ENCODE measurements at places on chromosomes 2 and 18.

DNA sequence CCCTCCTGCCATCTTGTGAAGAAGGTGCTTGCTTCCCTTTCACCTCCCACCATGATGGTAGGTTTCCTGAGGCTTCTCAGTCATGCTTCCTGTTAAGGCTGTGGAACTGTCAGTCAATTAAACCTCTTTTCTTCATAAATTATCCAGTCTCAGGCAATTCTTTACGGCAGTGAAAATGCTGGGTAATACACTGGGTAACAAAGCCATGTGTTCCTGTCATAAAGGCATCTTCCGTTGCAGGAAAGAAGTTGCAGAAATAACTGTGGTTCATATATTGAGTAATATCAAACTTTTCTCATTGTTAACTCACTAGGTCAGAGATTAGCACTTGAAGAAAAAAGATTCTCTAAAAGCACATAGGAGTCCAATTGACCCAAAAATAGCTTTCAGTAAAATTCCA is 163.9 kb upstream of the HNMT start:
- DNase-seq = no peak

GRCh38 chr18:67266246-67267237 is 250.0 kb downstream of the DSEL start:
- DNase-seq = no peak

DNA sequence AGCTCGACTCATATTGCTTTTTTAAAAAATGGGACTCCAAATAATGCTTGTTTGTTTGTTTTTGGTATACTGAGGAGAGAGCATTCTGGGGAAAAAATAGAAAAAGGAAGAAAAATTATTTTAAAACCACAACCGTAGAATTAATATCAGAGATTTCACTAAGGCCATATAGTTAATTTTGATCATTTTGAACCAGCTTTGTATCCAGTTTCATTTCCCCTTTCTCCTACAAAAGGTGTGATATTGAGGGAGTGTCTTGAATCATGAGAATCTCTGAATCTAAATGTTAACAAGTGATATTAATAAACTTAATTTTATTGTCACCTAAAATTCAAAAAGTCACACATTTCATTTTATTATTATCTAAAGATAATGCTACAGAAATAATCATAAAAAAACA is 198.5 kb upstream of the GALNT5 start:
- no peak for DNase-seq

DNA sequence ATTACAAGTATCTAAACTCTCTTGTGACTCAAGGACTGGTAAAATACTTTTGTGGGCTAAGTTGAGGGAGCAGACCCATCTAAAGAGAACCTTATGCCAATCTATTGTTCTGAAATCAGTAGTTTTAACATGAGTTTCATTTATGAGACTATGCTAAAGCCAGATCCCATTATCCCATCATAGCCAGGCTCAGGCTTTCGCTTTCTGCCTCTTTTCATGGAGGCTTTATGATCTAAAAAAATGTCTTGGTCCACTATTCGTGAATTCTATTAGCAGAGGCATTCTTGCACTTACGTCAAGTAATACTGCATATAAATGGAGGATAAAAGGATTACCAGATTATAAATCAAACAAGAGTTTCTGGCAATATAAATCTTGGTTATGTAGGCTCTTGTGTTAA is 1636.9 kb upstream of the ACVR2A start:
- no peak for DNase-seq

GRCh38 chr2:37916512-37917082 is 8.5 kb upstream of the RMDN2 start:
- no peak for DNase-seq

GRCh38 chr2:237513693-237514092 is 26.6 kb downstream of the MLPH start:
- no peak for DNase-seq

DNA sequence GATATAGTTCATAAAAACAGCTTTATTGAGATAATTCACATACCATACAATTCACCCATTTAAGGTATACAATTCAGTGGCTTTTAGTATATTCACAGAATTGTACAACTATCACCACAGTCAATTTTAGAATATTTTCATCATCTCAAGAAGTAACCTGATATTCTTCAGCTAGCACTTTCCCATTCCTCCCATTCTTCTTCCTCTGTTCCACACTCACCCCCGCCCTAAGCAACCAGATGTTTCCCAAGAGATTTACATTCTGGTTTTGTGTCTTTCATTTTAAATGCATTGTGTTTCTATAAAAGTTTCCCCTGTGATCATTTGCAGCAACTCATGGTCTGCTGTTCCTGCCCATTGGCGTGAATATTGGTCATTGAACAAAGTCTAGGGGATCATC is 5.4 kb downstream of the GPN1 start:
- no peak for DNase-seq

- no peak for DNase-seq
Measured at GRCh38 chr2:222982010-222982908, 69.7 kb upstream of the KCNE4 start.

- DNase-seq = no peak
Measured at GRCh38 chr2:28094739-28095138, 204.2 kb downstream of the BABAM2 start.

DNA sequence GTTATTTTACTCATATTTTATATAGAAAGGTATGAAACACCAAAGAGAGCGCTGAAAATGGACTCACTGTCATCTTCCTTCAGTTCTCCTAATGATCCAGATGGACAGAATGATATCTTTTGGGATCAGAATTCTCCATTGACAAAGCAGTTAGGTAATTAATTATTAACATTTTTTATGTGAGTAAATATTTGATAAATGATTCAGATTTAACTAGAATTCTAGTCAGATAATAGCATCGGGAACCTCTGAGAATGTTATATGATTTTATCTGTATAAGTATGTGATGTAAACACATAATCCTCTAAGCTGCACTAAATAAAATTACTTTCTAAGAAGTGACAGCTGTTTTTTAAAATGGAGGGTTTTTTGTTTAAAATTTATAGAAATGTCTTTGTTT is 2.0 kb downstream of the ETAA1 start:
- no peak for DNase-seq

DNA sequence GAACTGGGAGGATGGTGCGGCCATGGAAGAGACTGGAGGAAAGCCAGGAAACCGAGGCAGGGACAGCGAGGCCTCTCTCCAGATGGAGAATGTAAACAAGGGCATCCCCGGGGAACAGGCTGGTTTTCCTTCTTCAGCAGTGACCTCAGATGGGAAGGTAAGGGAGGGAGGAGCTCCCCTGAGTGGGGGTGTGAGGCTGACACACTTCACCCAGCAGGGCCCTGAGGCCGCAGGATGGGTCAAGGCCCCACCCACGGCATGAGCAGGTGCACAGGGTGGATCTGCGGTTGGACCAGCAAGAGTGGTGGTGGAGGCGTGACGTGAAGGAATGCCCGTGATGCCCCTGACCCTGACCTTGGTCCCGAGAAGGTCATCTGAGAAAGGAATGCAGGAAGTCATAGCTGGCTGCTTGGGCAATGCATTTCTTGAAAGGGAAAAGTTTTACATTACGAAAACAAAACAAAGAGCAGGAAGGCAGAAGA is 48.1 kb downstream of the ADCY3 start:
- no peak for DNase-seq

- DNase-seq = no peak
Measured at GRCh38 chr2:46385786-46386577, 88.8 kb downstream of the EPAS1 start.

All from GM13976 (cell line).